Stimulated activated CD4-positive, alpha-beta T cell treated with anti-CD3 and anti-CD28 coated beads, Interleukin-4, amount 100 ng/mL, for 24 hours (primary cell): ENCODE measurements at places on chromosomes 13 and 19.

- peak; percentile 16 for DNase-seq
These were observed 155.6 kb downstream of the TM9SF2 start for GRCh38 chr13:99656844-99657381.

DNA sequence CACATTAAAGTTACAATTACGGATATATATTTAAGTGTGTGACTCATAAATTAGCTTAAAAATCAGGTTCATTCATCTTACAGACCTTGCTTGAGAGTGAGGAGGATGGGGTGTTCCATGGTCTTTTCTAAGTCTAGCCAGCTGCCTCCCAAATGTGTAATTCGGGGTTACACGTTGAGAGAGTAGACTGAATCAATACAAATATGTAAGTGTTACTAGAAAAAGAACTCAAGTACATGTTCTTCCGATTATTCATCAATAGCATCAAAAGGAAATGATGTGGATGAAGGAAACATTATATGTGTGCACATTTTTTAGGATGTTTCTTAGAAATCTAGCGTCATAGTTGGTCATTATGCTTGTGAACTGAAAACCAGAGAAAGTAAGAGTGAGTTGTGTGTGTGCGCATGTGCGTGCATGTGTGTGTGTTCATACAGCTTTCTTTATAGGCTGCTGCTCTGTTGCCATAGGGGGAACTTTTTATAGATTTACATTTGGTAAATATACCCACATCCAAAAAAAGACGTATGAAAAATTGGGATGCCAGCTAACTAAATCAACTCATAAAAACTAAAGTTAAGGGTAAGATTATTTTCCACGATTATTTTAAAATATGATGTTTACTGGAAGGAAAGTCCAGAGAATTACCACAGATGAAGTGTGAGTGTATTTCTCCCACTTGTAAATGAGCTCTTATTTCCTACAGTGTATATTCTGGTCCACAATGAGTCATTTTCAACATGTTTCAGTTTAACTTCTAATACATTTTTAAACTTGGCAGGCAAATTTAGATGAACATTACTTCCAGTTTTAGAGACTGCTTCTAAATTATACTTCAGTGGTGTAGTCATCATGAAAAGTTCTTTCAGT lies 82.4 kb downstream of the PIBF1 start:
- DNase-seq = peak; percentile 8

DNA sequence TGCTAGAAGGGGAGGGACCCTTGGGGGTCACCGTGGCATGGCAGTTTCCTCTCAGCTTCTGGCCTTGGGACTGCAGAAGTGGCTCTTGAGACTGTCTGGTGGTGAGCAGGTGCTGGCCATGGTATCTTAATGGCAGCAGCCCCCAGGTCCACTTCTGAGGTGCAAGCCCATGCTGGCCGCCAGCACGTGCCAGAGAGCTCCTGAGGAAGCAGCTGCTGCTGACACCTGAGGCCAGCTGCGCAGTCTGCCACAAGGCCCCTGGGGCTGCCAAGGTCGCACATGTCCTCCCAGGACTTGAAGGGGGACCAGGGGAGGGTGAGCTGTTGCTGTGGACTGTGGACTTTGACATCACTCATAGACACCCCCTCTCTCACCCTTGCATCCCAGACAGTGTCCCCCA lies 48.0 kb downstream of the NFIX start:
- no peak for DNase-seq

GRCh38 chr19:39498798-39499642 lies at the start of gene DLL3:
Gene DLL3 (plus strand): TSS chr19:39498947. CDS start chr19:39498975, 28 bp downstream.
- no peak for DNase-seq

- DNase-seq = no peak
These were observed 116.1 kb downstream of the UQCRFS1 start for GRCh38 chr19:29096896-29097295.

DNA sequence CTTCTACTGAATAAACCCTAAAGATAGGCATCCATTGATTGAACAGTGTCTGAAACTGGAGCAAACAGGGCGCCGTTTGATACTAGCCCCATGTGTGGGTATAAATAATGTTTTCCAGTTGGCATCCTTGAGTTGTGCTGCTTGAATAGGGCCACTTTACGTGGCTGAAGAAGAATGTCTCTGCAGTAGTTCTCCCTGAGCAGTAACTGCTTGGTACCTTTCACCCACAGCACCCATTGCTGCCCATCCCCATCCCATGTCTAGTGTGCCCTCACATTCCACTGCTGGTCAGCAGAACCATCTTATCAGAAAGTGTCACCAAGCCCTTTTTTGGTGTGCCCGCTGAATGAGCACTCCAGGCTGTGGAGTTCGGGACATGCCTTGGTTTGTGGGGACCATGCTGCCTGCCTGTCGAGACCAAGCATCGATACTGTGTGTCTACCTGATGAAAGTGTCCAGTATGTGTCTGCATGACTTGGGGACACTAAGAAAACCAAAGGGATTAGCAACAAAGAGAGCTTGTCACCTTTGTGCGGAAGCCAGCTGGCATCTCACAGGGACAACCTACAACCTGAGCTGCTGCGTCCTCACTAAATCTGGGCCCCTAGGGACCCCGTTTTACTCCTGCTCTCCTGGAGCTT lies 162.0 kb downstream of the TM9SF2 start:
- DNase-seq = no peak

GRCh38 chr13:34756572-34756971 lies 185.5 kb upstream of the NBEA start:
- no peak for DNase-seq

- DNase-seq = no peak
These were observed 10.2 kb downstream of the ENOX1 start for GRCh38 chr13:43776501-43777079.

DNA sequence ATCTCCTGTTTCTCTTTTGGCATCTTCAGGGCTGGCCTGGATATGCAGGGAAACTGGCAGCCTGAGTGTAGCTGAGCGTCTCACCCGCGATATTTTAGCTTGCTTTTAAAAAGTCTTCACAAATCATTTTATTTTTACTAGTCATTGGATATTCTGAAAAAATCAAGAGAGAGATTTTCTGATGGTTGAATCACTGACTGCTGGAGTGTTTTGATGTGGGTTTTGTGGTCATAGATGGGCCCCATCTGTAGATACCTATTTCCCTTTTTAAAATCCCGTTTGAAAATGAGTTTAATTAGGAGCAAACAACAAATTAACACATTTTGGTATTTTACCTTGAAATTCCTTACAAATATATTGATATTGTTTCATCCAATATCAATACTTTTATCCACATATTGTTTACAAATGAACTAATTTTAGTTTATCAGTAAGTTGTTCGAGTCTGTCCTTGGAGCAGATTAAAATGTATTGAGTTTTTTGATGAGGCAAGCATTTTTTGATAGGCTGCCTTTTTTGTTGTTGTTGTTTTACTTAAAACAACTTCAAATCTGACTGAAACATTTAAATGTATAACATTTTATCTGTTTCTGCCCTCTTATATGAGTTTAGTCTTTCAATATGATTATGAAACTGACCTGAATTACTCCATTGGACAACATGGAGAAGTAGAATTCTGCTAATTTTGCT lies 21.5 kb upstream of the OXGR1 start:
- no peak for DNase-seq

DNA sequence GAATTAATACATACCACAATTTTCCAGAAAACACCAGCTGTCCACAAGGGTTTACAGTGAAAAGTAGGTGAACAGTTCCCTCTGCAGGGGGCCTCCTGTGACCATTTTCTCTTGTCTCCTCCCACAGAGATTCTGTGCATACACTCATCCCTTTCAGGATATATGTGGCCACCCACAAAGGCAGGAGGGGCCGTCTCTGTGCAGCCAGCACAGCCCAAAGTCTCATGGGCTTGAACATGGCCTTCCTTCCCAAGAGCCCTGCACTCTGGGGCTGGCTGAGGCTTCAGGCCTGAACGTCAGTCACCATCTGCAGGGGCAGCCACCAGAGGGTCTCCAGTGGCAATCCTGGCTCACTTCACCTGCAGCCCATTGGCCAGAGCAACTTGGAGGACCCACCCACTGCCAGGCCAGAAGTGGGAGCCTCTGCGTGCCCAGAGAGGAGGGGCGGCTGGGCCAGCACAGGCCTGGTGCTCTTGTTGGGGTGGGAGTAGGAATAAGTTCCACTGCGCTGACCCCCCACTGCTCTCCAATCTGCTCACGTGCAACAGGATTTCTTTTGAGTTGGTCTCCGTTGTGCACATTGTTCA lies 25.1 kb downstream of the TMEM161A start:
- DNase-seq = no peak

- no peak for DNase-seq
These were observed 7.8 kb downstream of the MKNK2 start for GRCh38 chr19:2043251-2043641.

DNA sequence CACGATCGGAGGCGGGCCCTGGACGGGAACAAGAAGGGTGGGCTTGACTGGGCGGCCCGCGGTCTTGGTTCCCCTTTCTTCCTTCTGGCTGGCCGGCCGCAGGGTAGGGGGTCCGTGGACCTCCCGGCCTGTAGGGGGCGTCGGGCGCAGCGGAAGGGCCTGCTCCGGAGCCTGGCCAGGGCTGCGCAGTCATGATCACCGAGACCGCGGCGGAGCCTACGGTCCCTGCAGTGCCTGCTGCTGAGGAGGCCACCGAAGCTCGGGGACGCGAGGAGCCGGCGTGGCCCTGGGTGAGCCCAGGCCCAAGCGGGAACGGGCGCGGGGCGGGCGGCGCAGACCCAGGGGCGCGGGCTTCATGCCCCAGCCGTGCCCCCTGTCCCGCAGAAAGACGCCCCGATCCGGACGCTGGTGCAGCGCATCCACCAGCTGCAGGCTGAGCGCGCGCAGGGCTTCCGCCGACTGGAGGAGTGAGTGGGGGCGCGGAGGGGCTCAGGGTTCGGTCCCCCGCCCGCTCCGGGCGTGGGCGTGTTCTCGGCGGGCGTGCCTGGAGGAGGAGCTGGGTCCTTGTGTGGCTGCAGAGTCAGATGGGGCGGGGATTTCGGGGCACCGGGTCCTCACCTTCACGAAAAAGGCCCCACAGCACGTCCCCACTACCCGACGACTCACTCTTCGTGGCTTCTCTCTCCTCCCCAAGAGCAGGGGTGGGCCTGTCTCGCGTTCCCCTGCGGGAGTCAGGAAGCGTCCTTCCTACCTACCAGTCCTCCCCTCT lies at the start of gene REX1BD:
Gene REX1BD (plus strand): TSS at position 188 of the 769 bp plus-strand sequence. CDS start 4 bp downstream, at position 192.
- DNase-seq = peak; percentile 87

DNA sequence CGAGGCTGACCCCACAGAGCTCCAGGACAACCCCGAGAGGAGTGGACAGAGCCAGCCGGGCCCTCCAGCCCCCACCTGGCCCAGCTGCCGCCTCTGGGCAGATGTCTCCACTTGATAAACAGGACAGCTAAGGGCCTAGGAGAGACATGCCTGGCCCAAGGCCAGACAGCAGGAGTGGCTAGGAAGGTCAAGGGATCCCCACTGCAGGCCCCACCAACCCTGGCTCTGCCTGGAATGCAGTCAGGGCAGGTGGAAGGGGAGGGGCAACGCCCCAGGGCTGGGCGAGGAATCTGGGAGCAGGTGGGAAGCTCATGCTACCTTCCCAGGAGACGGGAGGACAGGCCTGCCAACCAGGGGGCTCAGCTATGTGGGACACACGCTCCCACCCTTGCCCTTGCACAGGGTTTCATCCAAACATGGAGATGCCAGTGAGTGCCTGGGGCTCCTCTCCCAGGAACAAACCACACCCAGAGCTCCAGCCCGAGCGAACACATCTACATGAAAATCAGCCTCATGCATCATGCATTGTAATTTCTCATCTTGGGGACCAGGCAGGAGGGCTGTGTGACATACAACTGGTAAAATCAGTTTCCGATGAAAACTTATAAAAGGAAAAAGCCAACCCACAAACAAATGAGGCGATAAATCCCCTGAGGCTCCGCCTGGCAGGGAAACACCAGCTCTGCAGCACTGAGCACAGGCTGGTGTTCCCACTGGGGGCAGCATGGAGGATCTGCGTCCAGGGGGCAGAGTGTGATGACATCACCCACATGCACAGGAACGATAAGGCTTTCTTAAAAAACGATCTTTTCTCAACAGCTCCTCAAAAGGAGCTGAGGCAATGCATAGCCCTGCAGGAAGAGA lies 25.0 kb downstream of the SH3GL1 start:
- DNase-seq = no peak

DNA sequence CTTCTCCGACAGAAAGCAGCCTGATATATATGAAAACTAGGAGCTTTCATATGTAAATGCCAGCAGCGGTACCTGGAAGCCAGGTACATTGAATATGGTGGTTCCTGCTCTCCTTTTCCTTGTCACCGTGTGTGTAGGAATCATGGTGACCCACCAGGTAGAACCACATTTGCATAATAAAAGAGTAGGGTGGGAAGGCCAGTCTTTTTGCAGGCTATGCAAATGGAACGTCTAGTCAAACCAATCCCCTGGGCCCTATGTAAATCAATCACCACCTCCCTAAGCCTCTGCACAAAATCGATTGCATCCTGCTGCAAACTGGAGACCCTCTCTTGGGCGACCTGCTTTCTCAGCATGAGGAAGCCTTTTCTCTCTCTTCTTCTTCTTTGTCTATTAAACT lies 22.2 kb upstream of the ZNF181 start:
- DNase-seq = no peak

DNA sequence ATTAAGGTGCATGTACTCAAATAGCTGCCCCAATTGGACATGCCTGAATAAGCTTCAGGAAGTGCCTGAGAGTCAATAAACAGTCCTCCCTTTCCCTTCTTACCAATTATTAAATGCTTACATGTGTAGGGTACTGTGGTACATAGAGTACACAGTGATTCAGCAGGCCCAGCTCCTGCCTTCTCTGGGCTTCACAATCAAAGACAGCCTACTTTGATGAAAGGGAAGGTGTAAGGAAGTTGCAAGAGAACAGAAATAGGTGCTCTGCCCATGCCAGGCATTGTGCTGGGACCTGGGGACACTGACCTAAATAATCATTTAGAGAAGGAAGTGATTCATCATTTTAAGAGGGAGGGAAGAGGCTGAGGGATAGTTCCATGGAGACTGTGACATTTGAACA lies 17.2 kb downstream of the FRY start:
- DNase-seq = no peak

- DNase-seq = no peak
These were observed 3.2 kb downstream of the NPAS1 start for GRCh38 chr19:47022541-47023447.

GRCh38 chr19:17944301-17944700 lies 11.5 kb downstream of the CCDC124 start:
- no peak for DNase-seq

DNA sequence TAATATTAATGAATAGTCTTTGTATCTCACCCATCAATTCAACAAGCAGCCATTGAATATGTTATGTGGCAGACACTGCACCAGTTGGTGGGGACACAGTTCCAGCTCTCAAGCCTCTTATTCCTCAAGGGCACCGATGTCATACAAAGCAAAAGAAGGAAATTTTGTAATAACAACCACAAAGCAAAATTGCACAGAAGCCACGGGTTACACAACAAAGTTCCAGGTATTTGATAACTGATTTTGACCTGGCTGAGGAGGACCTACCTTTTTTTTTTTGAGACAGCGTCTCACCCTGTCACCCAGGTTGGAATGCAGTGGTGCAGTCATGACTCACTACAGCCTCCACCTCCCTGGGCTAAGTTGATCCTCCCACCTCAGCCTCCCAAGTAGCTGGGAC lies 266.7 kb downstream of the FOXO1 start:
- no peak for DNase-seq

- no peak for DNase-seq
These were observed 195.7 kb downstream of the KLF12 start for GRCh38 chr13:73938372-73939070.

- DNase-seq = no peak
These were observed 135.9 kb downstream of the DLEU7 start for GRCh38 chr13:50707628-50708027.

GRCh38 chr13:31793246-31793645 lies 53.9 kb downstream of the RXFP2 start:
- no peak for DNase-seq

- no peak for DNase-seq
These were observed 489.1 kb upstream of the TSHZ3 start for GRCh38 chr19:31838163-31838815.

GRCh38 chr13:67075239-67075638 lies 154.9 kb downstream of the PCDH9 start:
- DNase-seq = no peak
